Astrocyte of the spinal cord (primary cell): ENCODE measurements at places on chromosomes 11 and 22.
A peak's percentile ranks its signal among the peaks of the same experiment; 100 is the strongest.

DNA sequence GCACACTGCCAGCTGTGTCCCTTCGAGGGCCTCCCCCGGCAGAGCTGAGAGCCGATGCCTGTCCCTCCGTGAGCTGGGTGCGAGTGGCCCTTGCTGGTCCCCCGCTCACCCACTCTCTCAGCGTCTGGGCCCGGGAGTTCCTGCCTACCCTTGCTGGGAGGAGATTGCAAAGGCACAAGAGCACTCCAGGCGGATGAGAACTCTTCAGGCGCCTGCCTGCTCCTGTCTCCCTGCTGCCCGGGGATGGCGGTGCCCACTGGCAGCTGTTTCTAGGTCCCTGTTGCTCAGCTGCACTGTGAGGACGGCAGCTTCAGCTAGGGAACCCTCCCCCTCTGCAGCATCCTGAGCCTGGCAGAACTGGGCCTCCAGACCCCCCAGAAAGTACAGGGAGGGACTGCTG is 61.1 kb downstream of the FLRT1 start:
- DNase-seq, result no peak

DNA sequence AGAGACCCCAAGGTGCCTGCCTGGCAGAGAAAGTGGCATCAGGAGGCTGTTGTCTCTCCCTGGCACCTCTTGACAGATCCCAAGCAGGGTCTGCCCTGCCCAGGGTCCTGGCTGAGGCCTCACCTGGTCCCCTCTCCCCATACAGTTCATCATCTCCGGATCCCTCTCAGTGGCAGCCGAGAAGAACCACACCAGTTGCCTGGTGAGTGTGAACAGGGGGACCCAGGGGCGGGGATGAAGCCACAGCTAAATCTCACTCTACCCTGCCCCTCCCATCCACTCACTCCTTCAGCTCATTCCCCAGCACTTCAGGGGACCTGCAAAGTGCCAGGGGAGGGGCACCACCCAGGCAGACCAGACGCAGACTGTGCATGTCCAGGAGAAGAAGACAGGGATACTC is 14.0 kb upstream of the MS4A10 start:
- DNase-seq, result no peak

- DNase-seq, result no peak
These were observed 11.3 kb upstream of the NXF1 start for GRCh38 chr11:62816557-62816956.

GRCh38 chr11:16843294-16843693 is 104.8 kb downstream of the C11orf58 start:
- DNase-seq, result no peak

DNA sequence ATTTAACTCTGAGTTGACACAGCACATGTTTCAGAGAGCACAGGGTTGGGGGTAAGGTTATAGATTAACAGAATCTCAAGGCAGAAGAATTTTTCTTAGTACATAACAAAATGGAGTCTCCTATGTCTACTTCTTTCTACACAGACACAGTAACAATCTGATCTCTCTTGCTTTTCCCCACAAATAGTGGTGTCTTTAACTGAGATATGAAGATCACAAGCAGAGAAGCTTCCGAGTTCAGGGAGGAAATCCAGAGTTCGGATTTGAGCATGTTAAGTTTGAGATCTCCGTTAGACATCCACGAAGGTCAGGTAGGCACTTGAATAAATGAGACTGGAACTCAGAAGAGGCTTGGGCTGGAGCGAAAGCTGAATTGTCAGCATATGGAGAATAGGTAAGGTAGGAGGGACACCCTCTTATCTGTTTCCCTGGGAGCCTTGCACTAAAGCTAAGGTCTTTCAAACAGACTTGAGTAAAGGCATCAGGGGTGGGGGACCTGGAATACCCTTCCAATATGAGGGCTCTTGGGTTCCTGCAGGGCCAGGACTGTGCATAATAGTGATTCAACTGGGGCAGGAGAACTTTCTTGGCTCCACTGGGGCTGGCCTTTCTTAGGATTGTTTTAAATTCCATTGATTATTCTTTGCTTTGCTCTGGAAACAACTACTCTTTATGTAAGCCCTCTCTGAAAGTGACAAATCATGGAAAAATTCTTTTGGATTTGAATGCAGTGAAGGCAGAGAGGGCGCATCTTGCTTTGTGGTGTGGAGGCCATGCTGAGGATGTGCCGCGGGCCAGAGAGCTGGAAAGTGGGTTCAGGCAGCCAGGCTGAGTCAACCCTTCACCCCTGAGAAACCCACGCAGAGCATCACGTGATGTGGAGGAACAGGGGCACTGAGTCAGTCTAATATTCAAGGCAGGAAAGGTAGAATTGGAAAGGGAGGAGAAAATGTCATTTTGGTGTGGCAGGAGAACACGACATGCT is 62.7 kb upstream of the AMPD3 start:
- DNase-seq, result peak; percentile 60

- no peak for DNase-seq
These were observed 37.5 kb downstream of the MPPED1 start for GRCh38 chr22:43449205-43449830.

GRCh38 chr11:46537121-46537520 is 56.7 kb downstream of the AMBRA1 start:
- peak; percentile 12 for DNase-seq

DNA sequence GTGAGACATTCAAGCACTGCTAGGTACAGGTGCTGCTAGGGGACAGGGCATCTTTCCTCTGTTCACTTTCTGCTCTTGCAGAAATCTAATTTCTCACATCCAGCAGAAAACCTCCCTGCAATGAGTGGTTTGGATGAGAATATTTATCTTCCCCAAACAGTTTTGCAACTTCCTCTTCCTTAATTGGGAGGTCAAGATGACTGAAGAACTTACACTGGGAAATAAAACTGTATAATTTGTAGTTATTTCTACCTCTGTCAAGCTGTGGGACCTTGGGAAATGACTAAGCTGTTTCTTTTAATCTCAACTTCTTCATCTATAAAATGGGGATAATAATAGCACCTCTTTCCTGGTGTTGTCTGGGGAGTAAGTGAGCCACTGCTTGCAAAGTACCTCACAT is 69.8 kb downstream of the PRR5L start:
- DNase-seq, result no peak
